ENCODE measurements at places on chromosomes 2 and 18. TPM values are rescaled to one million over a fixed set of nuclear protein-coding genes. Genes with fewer than 3 reads are reported as not detected.

- no peak for DNase-seq
Measured at GRCh38 chr2:80573950-80574349, 269.4 kb upstream of the LRRTM1 start.

GRCh38 chr2:18799397-18799796 is 210.0 kb upstream of the NT5C1B start:
- no peak for DNase-seq

GRCh38 chr2:62845256-62845655 is 139.7 kb downstream of the EHBP1 start:
- no peak for DNase-seq

GRCh38 chr2:125224830-125225229 is 1199.7 kb downstream of the CNTNAP5 start:
- no peak for DNase-seq

GRCh38 chr2:24501813-24502212 is 10.8 kb downstream of the NCOA1 start:
- DNase-seq = no peak

GRCh38 chr2:201639205-201639604 is 4.1 kb downstream of the TMEM237 start:
- DNase-seq = no peak

DNA sequence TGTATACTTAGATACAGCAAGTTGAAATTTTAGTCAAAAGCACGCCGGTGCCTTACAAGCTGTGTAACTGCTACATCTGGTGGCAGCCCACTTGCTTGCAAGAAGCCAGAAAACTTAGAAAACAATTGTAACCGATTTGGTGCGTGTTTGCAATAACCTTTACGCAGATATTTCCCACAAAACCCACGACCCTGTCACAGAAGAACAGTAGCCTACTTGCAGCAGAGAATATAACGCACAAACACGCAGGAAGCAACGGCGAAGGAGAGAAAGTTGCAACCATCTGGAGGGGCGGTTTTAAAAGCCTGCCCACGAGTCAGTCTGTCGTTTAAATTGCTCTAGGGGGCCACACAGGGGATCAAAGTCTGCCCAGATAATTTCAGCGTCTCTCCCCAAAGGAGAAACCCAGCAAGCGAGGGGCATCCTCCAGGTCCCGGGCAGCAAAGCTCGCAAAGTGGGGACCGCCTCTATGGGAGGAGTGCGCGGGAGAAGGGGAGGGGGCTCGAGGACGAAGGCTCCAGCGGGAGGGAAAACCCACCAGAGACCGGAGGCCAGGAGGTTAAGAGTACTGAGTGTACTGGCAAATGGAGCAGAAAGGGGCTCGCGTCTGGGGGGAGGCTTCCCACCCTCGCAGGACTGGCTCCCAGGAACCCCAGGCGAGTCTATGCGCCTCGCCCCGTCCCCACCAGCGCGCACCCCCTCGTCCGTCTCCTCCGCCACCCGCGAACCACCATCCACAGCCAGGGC is 1.1 kb downstream of the TLK1 start:
- peak; percentile 52 for DNase-seq

DNA sequence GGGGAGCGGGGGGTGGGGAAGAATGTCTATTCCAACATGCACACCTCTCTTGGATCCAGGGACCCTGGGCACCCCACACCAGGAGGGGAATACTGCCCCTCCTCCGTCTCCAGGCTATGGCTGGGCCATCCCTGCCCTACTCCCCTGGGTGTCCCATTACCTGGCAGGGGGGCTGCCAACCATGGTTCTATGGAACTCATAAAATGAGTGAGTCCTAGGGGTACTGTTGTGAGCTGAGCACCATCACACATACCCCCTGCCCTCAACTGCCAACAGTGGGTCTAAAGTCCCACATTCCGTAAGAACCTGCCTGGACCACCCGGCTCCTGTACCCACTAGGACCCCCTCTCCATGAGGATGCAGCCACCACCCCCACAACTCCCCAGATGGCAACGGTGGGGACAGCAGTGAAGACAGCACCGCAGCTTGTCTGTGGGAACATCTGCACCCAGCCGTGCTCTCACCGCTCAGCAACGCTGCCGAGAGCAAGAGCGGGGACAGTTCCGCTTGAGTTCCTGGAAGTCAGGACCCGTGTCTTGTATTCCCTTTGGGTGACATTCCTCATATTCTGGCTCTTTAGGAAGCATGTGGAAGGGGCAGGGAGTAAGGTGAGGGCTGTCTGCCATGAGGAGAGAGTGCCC is 41.5 kb downstream of the BIN1 start:
- DNase-seq = no peak

DNA sequence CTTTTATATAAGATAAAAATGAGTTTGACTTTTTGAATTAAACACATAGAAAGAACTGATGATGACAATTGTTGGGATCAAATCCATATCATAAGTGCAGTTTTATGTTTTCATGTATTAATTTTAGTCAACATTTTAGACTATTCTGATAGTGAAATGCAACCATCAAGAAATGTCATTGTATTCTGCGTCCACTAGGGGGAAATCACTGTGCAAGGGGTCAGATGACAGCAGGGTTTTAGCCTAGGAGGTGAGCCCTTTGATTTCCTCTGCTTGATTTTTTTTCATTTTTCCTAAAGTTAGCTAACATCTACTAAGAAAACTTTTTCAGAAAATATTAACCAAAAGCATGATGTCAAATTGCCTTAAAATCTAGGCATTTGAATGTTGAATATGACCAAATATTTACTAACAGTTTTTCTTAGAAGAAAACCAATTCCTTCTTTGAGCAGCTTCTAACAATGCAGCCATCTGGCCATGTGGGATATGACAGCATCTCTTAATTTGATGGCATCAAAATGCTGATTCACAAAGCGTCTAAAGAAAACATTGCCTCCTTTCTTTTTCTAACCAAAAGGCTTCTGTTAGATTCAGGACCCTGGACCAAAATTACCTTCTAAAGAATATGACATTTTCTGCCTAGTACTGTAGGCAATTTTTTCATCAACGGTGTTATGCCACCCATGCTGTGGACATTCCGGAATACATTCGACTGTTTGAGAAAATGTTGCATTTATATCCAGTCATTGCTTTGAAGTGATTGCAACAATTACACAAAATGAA is 141.5 kb downstream of the SPHKAP start:
- no peak for DNase-seq

GRCh38 chr2:207133458-207133819 is 32.3 kb downstream of the KLF7 start:
- no peak for DNase-seq

DNA sequence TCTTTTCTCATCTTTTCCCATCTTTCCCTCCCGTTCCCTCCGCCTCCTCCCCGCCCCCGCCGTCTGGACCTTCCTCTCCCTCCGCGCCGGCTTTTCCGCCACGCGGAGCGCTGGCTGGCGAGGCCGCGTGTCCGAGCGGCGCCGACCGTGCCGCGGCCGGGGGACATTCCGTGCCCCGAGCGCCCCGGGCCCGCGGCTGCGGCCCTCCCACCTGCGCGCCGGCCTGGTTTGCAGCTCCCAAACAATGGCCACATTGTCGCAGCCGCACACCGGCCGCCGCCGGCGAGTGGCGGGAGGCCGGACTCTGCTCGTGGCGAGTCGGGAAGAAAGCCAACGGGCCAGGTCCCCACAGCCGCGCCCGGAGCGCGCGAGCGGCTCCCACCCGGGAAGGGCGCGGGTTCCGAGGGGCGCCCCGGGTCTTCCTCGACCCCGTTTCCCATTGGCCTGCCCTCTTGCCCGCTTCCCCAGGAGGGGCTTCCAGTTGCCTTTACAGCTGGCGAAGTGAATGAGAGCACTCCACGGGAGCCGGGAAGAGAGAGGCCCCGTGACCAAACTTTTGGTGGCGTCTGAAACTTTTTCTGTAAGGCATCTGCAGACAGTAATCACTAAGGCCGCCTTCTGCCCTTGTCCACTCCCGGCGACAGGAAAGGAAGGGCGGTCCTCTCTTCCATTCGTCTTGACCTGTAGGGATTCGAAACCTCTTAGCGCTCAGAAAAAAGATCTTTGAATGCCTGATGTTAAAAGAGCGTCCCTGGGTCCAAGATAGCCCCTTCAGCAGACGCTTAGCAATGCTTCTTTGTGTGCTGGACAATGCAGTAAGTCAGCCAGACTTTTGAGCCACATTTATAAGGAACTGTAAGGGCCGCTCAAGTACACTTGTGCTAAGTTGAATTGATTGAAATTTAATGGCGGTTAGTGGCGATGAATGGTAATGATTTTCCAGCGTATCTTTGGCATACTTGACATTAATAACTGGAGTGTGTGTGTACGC is 6.2 kb downstream of the GLI2 start:
- DNase-seq = no peak

DNA sequence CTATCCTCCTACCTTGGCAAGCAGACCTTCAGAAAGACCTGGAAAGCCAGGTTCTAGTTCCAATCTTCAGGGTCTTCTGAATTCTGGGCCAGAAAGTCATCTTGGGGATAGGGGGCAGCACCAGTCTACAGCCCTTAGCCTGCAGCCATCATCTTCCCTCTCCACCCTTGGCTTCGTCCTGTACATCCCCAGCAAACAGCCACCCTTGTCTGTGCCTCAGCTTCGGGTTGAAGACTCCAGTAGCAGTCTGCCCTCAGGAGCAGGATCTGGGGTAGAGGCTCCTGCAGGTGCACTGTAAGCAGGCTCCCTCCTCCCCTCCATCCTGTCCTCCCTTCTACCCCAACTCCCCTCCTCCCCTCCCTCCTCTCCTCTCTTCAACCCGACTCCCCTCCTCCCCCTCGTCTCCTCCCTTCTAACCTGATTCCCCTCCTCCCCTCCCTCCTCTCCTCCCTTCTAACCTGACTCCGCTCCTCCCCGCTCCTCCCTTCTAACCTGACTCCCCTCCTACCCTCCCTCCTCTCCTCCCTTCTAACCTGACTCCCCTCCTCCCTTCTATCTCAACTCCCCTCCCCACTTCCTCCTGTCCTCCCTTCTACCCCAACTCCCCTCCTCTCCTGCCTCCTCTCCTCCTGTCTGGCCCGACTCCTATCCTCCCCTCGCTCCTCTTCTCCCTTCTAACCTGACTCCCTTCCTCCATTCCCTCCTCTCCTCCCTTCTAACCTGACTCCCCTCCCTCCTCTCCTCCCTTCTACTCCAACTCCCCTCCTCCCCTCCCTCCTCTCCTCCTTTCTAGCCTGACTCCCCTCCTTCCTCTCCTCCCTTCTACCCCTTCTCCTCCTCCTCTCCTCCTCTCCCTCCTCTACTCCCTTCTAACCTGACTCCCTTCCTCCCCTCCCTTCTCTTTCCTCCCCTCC is 90.1 kb upstream of the SMAD2 start:
- peak; percentile 24 for DNase-seq

DNA sequence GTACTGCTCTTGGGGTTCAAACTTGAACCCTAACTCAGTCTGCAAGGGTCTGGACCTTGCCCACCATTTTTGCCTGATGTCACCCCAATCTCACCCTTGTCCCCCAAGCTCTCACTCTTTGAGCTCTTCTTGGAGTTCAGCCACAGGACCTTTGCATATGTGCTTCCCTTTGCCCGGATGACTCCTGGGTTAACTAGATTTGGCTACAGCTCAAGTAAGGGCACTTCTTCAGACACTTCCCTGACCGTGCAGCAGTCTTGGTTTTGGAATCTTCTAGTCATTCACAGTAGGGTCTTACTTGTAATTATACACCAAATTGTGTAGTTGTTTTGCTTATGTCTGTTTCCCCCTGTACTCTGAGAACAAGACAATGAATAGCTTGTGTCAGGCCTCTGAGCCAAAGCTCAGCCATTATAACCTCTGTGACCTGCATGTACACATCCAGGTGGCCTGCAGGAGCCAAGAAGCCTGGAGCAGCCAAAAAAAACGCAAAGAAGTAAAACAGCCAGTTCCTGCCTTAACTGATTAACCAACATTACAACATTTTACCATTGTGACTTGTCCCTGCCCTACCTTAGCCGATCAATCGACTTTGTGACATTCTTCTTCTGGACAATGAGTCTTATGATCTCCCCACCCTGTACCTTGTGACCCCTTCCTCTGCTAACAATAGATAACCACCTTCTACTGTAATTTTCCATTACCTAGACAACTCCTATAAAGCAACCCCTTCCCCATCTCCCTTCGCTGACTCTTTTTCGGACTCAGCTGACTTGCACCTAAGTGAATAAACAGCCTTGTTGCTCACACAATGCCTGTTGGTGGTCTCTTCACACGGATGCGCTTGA is 1.0 kb upstream of the MOGAT1 start:
- no peak for DNase-seq

- DNase-seq = no peak
Measured at GRCh38 chr2:207405150-207405549, 124.6 kb upstream of the CREB1 start.

GRCh38 chr2:45610281-45611019 is 617 bp downstream of the SRBD1 start:
- DNase-seq = peak; percentile 56

- no peak for DNase-seq
Measured at GRCh38 chr2:120936476-120937334, 201.0 kb downstream of the GLI2 start.

- no peak for DNase-seq
Measured at GRCh38 chr2:54755641-54756326, 32.3 kb downstream of the EML6 start.

DNA sequence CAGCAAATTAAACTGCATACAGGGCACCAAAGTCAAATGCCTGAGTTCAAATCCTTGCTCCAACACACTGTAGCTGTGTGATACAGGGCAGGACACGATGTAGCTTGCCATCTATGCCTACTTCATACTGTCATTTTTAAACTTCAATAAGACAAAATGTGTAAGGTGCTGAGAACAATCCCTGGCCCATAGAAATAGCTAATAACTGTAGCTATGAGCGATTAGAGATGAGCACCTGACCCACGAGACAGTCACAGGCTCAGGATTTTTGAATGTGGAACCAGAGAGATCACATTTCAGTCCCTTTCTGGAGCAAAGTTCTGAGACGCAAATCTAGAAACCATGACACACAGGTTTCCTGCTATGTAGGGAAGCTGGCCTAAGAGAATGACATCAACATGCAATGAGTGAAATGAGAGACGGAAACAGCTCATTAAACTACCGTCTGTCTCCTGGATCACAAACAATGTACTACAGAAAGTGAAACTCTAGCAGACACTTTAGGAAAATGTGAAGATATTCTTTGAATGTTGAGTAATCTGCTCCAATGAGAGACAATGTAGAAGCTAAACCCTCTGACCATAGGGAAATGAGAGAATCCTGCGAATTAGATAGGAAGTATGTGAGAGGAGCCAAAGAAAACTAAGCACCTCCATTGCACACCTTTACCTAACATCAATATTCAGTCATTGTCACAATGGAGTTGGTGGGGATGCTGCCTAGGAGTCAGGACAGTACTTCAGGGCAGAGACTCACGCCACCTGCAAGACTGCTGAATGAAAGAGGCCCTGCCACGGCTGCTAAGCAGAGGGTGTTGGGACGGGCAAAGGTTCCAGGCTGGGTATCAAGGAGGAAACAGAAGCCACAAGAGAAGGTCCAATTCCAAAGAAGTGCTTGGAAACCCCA is 25.5 kb downstream of the B4GALT6 start:
- no peak for DNase-seq

- no peak for DNase-seq
Measured at GRCh38 chr2:188410504-188411235, 119.0 kb downstream of the GULP1 start.

- DNase-seq = no peak
Measured at GRCh38 chr2:152432206-152432653, 97.3 kb downstream of the FMNL2 start.

- DNase-seq = no peak
Measured at GRCh38 chr2:192029089-192029488, 165.6 kb downstream of the TMEFF2 start.

Gene STARD6
- total RNA-seq = not detected

Gene KCNK3
- total RNA-seq = 9.2 TPM

Gene ANKRD29
- total RNA-seq = 8.0 TPM

Gene MYL1
- 0.42 TPM for total RNA-seq

Gene GALR1
- total RNA-seq = not detected

Gene LRRTM1
- not detected for total RNA-seq

Gene EVX2
- not detected for total RNA-seq

Gene TMEM200C
- total RNA-seq = 0.60 TPM

Gene CPLX4
- not detected for total RNA-seq

Gene CD8A
- total RNA-seq = 10.9 TPM

Gene PROM2
- total RNA-seq = 176 TPM
